ENCODE measurements at places on chromosomes 2 and 18.

DNA sequence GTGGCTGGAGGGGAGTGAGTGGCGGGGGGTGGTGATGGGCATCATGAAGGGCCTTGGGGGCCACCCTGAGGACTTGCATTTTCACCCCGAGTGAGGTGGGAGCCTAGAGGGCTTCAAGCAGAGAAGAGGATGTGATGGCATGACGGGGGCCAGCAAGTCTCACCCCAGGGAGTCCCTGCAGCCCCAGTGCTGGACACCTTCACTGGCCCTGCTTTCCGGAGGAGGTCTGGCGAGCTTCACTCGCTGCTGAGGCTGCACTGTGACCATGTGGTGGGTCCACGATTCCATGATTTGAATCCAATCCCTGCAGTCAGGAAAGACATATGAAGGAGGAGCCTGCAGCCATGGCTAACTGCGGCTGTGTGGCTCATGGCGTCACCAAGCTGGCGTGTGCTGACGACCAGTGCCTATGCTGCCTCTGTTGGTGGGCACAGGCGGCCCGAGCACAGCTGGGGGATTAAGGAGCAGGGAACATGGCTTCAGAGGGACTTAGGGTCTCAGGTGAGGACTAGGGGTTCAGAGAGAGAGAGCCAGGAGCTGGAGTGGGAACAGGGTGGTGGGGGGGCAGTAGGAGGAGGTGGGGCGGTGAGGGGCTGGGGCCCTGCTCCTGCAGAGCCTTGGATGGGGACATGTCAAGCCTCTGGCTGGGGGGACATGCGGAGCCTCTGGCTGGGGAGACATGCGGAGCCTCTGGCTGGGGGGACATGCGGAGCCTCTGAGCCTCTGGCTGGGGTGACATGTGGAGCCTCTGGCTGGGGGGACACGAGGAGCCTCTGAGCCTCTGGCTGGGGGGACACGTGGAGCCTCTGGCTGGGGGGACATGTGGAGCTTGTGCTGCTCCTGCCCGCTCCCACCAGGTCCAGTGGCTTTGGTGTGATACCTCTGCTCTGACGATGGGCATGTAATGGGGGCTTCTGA lies 3.6 kb downstream of the ZAP70 start:
- DNase-seq: no peak

DNA sequence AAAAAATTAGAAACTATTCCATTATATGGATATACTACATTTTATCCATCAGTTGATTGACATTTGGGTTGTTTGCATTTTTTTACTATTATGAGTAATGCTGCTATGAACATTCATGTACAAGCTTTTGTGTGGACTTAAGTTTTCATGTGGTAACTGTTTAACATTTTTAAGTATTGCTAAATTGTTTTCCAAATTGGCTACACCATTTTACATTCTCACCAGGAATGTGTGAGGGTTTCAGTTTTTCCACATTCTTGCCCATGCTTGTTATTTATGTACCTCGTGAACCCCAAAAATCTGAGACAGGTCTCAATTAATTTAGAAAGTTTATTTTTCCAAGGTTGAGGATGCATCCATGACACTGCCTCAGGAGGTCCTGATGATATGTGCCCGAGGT lies 3.1 kb upstream of the TXNL4A start:
- no peak for DNase-seq

DNA sequence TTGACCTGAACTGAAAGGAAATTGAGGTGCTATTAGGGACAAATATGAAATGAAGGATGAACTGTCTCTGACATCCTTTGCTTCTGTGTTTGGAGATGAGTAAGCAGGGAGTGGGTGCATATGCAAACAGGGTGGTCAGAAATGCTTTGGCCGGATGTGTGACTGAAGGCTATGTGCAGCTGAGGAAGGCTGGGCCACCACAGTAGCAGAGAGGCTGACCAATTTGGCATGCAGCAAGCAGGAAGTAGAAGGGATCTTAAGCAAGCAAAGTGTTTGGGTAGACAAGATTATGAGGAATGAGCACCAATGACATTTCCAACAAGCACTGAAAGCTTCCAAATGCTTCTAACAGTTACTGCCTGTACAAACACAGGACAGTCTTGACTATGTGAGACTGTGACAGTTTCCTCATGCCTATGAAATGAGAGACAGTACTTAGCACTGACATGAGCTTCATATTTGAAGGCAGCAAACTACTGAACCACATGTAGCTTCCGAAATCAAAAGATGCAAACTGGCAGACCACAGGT lies 3.3 kb upstream of the ACTR3 start:
- DNase-seq: peak; percentile 67

DNA sequence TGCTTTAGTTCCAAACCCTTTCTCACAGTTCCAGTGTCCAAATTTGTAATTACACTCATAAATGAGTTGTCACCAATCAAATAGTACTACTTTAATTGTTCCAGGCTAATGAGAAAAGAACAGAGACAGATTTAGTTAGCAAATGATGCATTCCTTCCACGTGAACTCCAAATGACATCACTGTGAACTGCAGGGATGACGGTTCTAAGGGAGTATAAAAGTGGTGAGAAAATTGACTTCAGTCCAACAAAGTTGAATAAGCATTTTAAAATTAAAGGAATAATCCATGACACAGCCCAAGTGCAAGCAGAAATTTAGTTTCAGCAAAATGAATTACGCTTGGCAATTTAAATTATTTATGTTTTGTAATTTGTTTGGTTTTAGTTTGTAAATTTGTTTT lies 102.0 kb upstream of the LRATD1 start:
- DNase-seq: no peak

DNA sequence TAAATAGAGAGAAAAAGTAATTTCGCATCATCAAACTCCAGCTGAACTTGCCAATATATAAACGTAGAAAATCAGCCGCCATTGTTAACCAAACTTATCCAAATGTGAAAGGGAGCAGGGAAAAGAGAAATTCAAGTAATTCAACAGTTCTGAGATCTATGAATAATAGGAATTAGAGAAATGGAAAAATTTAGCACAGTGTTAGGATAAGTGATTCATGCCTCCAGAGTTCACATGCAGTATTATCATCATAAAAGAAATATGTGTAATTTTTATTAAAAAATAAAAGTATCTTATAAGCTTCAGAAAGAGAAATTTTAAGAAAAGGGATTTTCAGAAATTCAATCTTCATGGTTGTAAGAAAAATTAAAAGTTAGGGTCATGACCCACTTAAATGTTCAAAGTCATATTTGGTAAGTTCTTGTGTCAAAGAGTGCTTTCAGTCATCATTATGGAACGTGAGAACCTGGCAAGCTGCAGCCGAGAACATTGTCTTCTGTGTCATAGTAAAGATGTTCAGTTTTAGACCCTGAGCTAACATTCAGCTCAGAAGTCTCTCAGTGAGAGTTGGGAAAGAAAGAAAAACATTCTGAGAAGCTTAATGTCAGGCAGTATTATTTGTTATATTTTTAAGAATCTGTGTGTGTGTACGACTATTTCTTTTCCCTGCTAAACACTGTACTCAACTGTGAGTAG lies 414.3 kb upstream of the RGPD4 start:
- DNase-seq: no peak

DNA sequence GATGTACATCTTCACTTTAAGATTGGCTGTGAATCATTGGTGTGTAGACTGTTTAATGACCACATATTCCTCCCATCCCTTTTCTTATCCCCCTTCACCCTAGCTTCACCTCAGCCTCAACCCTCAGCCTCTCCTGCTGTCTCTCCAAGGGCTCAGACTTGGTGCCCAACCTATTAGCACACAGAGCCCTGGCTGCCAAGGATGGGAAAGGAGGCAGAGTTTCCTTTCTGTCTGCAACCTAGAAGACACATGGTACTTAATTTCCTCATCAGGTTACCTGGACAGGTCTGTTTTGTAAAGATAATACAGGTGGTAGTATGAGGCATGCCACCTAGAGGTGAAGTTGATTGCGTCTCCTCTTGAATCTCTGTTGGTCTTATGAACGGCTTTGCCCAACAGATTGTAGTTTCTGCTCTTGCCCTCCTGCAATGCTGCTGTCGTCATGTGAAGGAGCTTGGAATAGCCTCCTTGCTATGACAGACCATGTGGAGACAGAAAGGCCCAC lies 44.5 kb upstream of the RMND5A start:
- DNase-seq: no peak

DNA sequence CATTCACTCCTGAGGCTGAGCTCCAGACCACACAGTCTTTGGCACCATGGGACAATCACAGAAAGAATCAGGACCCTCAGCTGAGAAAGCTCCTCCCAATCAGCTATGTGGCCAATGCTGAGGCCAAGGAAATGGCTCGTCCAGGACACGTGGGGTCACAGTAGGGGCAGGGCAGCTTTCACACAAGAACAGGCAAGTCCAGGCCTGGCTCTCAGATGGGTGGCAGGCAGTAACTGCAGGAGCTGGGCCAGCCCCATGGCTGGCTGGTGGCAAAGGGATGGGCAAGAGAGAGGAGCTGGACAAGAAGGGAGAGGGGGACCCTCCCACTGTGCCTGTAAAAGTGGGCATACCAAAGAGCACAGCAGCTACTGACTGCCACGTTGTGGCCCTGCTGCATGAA lies 12.2 kb upstream of the EDAR start:
- DNase-seq: no peak

DNA sequence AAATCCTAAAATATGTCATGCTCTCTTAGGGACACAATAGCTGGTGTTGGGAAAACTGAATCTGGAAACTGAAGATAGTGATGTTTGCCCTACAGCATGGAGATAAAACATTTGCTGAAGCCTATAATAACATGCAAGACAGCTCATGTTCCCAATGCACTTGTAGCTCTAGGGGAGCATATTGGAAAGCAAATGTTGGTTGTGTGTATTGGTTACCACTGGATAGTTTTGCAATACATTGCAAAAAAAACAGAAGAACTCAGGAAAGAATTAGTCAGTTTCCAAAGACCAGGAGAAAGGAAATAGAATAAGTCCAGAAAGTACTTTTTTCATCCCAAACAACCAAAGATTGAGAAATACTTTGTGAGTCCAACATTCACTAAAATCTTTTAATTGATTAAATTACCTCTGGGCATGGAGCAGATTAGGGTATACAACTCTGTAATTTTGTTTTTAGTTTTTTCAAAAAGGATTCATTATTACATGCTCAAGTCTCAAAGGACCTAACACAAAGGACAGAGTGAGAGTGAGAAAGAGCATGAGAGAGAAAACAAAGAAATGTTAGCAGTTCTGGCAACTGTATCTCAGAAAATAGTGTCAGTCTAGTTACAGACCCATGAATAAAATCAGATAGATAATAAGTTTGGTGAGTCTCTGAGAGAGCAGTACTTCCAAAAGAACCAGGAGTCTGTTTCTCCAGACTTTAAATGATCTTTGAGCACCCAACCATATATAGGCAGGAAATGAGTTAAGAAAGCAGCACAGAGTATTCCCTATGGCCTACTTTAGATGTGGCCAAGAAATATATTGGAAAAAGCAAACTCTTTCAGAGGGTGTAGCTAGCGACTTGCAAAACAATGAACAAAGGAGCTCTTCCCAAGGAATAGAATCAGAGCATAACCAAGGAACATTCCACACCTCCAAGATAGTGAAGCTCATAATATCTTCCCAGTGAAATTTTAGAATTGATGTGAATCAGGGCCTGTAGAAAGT lies 36.6 kb upstream of the COL3A1 start:
- peak; percentile 65 for DNase-seq

GRCh38 chr2:201182650-201183364 lies at the start of gene CASP10:
Gene CASP10, plus strand, starts transcription at chr2:201183141. Its CDS starts 2,637 bp downstream, at chr2:201185778.
- DNase-seq: no peak

GRCh38 chr2:234398531-234398930 lies 98.3 kb downstream of the ARL4C start:
- DNase-seq: no peak

- DNase-seq: no peak
Observed at GRCh38 chr2:115524452-115524851, 1082.0 kb downstream of the DPP10 start.

DNA sequence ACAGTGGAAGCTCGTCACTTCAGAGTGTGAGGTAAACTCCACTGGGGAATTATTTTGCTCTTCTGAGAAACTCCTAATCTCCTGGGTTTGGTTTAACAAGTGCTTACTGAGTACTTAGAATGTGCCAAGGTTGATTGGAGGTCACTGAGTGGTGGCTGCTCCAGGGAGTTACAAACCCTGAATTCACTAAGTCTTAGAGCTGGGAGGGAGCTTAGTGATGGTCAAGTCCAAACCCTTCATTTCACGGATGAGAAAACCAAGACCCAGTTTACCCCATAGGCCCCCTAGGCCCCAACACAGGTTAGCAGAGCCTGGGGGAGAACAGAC lies 52.0 kb downstream of the SLC4A5 start:
- DNase-seq: no peak

GRCh38 chr2:241112046-241112445 lies 10.0 kb upstream of the MTERF4 start:
- no peak for DNase-seq

GRCh38 chr18:11951390-11951851 lies 29.9 kb upstream of the IMPA2 start:
- DNase-seq: no peak

GRCh38 chr2:173537694-173538093 lies 183.0 kb downstream of the CDCA7 start:
- DNase-seq: no peak

GRCh38 chr2:233981574-233982420 lies 64.6 kb downstream of the TRPM8 start:
- DNase-seq: no peak

DNA sequence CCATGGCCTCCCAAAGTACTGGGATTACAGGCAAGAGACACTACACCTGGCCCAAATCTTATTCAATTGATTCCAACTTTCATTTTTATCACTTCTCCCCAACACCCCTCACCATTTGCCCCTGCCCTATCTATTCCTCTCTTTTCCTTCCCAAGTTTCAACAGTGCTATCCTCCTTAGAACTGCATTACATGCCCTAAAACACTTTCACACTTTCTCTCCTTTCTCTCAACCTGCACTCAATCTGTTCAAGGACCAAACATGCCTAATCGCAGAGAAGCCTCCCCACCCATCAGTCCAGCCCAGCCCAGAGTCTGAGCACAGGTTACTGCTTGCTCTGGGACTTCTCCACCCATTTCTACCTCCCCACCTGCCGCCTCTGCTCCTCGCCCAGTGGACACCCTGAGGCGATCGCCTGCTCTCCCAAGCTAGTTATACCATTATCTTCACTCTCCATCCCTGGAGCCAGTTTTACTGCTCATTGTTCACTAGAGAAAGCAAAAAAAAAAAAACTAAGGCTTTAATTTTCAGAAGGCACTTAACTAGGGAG lies 23.7 kb upstream of the DSG1 start:
- DNase-seq: no peak

GRCh38 chr2:239979243-239980023 lies 45.7 kb downstream of the NDUFA10 start:
- no peak for DNase-seq

Data from AG09309 (cell line).